ENCODE measurements at places on chromosomes 1 and 21.

- DNase-seq = no peak
Measured at GRCh38 chr1:22462928-22463327, 11.3 kb downstream of the ZBTB40 start.

GRCh38 chr21:46005481-46005881 is 23.9 kb downstream of the COL6A1 start:
- no peak for DNase-seq

- DNase-seq = peak; percentile 55
Measured at GRCh38 chr1:161486806-161487741, 18.2 kb upstream of the FCGR2A start.

- no peak for DNase-seq
Measured at GRCh38 chr1:218803351-218803997, 370.2 kb upstream of the LYPLAL1 start.

All from stimulated activated CD4-positive, alpha-beta T cell treated with anti-CD3 and anti-CD28 coated beads, Interleukin-4, amount 100 ng/mL, for 24 hours (primary cell).